ENCODE measurements at places on chromosomes 5 and 9.

DNA sequence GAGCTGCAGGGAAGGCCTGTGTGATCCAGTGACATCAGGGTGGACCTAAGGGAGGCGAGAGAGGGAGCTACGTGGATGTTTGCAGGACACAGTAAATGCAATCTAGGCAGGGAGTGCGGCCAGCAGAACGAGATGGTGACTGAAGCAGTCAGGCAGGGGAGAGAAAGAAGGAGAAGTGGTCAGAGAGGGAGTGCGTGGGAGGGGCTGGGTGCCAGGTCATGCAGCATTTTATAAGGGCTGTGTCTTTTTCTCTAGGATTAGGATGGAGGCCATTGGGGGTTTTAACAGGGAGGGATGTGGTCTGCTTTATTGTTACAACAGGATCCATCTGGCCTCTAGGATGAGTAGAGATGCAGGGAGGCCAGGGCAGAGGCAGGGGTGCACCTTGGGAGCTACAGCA, 80.4 kb downstream of the DCP2 start:
- no peak for DNase-seq

DNA sequence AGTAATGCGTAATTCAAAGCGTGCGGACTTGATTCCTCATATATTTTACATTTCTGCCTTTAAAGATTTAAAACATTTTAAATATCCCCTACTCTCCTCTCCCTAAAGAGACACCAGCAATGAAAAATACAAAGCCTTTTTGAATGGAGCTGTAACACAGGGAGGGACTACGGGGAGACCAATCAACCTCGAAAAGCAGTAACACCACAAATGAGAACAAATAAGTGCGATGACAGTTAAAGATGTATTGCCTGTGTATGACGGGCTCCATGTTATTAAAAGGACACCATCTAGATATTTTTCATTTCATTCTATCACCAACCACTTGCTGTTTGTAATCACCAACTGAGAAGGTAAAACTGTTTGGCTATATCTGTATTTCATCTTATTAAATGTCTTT, 230.3 kb upstream of the TBCA start:
- no peak for DNase-seq

- no peak for DNase-seq
Measured at GRCh38 chr9:38196714-38197113, 127.7 kb upstream of the SHB start.

GRCh38 chr5:135447298-135447929, at the start of gene DCANP1:
TSS of gene DCANP1 (minus strand) at chr5:135447348. CDS start at chr5:135447108, 240 bp downstream.
- DNase-seq: no peak

- no peak for DNase-seq
Measured at GRCh38 chr9:112069318-112070169, 105.6 kb downstream of the SUSD1 start.

GRCh38 chr5:179716286-179716685, 16.3 kb upstream of the MAML1 start:
- DNase-seq: no peak

DNA sequence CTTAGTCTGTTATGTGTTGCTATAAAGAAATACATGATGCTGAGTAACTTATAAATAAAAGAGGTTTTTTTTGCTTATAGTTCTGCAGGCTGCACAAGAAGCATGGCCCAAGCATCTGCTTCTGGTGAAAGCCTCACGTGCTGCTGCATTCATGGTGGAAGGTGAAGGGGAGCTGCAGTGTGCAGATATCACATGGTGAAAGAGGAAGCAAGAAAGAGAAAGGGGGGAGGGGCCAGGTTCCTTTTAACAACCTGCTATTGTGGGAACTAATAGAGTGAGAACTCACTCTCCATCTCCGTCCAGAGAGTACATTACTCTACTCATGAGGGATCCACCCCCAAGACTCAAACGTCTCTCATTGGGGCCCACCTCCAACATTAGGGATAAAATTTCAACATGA, 12.5 kb upstream of the PARP8 start:
- DNase-seq: no peak

GRCh38 chr9:23229890-23230317, 596.1 kb downstream of the ELAVL2 start:
- DNase-seq: no peak

DNA sequence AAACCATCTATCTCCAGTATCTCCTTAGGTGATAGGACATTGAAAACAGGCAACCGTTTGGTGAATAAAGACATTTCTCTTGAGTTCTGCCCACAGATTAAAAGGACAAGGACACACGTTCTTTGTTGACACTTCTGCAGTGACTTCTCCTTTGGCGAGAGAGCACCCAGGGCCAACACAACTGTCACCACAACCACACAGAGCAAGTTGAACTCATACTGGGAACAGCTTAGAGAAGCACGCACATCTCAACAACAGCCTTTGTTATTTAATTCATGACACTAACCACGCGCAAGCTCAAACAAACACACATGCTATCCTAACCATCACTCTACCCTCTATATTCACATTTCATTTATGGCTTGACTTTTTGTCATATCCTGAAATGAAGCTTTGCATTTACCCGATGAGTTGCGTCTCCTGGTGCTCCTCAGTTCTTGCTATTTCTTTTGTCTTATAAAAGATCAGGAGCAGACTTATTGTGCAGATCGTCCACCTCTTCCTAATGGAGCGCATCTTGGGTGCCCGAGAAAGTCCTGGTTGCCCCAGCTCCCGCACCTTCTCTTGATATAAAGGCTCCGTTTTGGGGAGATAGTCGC, 543 bp downstream of the ST8SIA4 start:
- DNase-seq: no peak

GRCh38 chr9:11742471-11742870, 950.7 kb upstream of the TYRP1 start:
- DNase-seq: no peak

DNA sequence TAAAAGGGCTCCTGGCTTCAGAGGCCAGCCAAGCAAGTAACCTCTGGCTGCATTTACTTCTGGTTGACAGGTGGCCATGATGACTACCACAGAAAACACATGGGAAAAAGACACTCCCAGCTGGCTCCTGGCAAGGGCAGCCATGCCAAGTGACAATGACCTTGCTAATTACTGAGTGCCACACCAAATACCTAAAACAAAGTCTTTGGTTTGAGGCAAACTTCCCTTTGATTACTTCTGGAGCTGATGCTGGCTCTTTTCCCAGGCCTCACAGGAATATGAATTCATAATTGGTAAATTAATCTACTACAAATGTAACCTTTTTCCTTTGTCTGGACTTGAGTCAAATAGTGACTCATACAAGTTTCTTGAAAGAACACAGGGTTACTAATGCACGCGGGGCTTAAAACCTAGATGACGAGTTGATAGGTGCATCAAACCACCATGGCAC, 61.0 kb downstream of the LPAR1 start:
- DNase-seq: no peak

GRCh38 chr5:127988146-127988760, 95.3 kb upstream of the SLC12A2 start:
- no peak for DNase-seq

- no peak for DNase-seq
Measured at GRCh38 chr5:143182901-143183820, 220.3 kb downstream of the NR3C1 start.

GRCh38 chr9:15697446-15697851, 144.6 kb downstream of the CCDC171 start:
- DNase-seq: no peak

DNA sequence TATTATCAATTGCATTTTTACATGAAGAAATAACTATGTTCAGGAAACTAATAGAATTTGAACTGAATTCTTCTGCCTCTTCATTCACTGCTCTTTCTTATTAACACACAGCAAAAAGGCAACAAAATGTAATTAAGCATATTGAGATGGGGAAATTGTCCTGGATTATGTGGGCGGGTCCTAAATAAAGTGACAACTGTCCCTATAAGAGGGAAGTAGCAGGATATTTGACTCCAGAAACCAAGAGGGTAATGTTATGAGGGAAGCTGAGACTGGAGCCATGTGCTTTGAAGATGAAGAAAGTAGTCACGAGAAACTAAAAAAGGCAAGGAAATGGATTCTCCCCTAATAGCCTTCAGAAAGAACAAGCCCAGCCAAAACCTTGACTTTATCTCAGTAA, 311.2 kb upstream of the PIK3R1 start:
- DNase-seq: no peak

DNA sequence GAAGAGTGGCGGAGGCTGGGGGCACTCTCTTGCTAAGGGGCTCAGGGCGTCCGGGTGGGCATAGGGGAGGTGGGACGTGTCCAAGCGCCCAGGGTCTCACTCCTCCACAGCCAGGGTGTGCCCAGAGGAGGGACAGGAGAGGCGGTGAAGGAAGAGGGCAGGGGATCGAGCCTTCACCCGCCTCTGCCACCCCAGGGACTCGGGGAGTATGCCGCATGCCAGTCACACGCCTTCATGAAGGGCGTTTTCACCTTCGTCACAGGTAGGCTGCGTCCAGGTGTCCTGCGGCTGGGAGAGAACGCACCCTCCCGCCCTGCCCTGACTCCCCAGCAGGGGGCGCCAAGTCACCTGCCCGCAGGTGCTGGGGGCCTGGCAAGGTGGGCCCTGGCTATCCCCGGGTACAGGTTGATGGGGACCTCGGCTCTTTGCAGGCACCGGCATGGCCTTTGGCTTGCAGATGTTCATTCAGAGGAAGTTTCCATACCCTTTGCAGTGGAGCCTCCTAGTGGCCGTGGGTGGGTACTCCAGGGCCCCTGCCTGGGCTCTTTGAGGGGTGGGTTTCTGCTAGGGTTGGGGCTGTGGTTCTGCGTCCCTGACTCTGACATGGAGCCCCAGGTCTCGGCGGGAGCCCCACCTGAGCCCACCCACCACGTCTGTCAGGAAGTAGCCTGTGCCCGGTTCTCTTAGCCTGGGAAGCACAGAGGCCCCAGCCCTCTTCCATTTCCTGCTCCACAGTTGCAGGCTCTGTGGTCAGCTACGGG, 552 bp downstream of the TMEM141 start:
- no peak for DNase-seq

DNA sequence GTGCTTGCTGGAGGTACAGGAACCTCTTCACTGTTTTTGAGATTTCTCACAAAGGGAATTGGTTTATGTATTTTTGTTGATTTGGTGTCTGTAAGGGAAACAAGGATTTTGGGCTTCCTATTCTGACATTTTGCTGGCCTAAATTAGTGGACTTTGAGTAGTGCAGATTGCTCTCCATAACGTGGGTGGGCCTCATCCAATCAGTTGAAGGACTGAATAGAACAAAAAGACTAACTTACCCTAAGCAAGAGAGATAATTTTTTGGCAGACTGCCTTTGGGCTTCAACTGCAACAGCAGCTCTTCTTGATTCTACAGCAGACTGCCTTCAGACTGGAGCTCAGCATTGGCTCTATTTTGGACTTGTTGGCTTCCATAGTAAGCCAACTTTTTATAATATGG, 93.2 kb downstream of the MSX2 start:
- DNase-seq: no peak

GRCh38 chr5:109996246-109996645, 306.5 kb downstream of the MAN2A1 start:
- no peak for DNase-seq

DNA sequence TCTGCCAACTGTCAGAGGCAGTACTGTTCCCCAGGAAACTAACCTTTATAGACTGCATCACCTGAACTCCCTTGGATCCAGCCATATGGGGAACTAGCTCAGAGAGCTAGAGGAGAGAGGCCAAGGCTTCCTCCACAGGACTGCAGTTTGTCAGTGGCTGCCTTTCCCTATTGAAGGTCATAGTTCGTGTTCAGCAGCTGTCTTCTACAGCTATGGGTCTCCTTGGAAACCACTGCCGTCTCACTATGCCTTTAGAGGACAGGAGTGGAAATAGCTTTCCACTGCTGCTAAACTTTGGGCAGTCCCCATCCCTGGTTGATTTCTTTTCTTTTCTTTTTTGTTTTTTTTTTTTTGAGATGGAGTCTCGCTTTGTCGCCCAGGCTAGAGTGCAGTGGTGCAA, 4.4 kb upstream of the SLIT3 start:
- no peak for DNase-seq
